Effector memory CD4-positive, alpha-beta T cell (primary cell): ENCODE measurements at places on chromosomes 12 and 14.

- DNase-seq: peak; percentile 2
Observed at GRCh38 chr12:5022465-5023061, 21.1 kb upstream of the KCNA5 start.

- DNase-seq: no peak
Observed at GRCh38 chr12:123055281-123055766, 74.8 kb downstream of the ARL6IP4 start.

- DNase-seq: no peak
Observed at GRCh38 chr14:64681796-64682710, 22.2 kb upstream of the PLEKHG3 start.

GRCh38 chr14:98167705-98168104, 1104.3 kb downstream of the BCL11B start:
- no peak for DNase-seq

- DNase-seq: no peak
Observed at GRCh38 chr14:99698642-99699041, 14.5 kb downstream of the CYP46A1 start.

DNA sequence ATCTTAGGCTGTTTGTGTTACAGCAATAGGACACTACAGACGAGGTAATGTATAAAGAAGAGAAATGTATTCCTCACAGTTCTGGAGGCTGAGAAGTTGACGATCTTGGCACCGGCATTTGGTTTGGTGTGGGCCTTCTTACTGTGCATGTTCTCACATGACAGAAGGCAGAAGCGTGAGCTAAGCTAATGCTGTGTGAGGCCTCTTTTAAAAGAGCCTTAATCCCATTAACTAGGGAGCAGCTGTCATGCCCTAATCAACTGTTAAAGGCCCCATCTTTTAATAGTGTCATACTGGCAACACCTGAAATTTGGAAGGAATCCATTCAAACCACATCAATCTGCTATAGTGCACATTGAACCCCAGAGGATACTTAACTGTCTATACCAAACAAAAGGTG, 992.9 kb downstream of the GALC start:
- no peak for DNase-seq

DNA sequence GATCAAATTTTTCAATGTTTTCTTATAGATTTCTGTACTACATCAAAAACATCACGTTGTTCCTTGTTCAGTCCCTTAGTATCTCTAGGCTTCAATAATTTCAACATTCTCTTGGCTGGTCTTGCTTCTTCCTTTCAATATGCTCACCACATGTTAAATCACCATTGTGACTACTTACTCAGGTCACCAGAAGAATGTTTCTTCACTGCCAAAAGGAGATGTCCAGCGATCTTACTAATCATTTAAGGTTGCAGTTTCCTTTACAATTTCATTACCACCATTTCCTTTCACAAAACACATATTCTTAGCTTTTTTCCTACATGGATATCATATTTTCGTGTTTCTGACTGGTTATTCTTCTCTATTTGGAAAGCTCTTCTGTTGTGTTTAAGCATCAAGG, 363.8 kb downstream of the NAV3 start:
- no peak for DNase-seq

DNA sequence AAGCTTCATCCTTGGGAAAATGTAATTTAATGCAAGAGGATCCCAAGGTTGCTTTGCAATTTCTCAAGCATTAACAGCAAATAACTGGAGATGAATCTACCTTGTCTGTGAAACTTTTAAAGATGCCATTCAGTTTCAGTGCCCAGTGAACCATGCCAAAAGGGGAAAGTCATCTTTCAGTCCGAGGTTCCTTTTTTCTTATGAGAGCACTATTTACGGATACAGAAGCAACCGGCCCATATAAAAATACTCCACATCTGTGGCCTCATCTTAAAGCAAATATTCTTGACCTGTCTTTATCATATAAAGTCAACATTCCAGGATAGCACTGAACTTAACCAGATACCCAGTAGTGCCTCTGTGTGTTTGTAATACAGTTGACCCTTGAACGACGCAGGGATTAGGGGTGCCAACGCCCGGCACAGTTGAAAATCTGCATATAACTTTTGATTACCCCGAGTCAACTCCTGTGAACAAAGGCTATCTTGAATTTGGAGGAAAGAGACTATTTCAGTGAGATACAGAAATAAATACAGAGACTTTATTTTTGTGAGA, 209.4 kb downstream of the PCNX1 start:
- no peak for DNase-seq

DNA sequence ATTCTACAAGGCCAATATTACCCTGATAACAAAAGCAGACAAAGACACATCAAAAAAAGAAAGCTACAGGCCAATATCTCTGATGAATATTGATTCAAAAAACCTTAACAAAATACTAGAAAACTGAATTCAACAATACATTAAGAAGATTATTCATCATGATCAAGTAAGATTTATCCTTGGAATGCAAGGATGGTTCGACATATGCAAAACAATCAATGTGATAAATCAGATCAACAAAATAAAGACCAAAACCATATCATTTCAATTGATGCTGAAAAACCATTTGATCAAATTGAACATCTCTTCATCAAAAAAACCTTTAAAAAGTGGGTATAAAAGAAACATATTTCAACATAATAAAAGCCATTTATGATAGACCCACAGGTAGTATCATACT, 117.3 kb downstream of the CPNE8 start:
- no peak for DNase-seq

DNA sequence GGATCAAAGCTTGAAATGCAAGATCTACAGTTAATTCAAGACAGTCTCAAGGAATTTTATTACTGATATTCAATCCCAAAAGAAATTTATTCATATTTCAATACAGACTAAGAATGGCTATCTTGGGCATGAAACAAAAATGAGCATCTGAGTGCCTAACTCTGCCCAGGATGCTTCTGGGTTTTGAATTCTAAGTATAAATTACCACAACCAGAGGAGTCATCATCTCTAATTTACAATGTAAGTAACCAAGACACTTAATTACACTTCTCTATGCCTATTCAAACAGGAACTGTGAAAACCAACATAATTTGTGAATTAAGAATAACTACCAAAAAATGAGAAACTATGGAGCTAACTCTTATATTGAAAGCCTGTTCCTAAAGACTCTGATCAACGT, 14.1 kb downstream of the OSBPL8 start:
- DNase-seq: no peak

GRCh38 chr12:116490471-116490870, 68.7 kb upstream of the MAP1LC3B2 start:
- DNase-seq: no peak

DNA sequence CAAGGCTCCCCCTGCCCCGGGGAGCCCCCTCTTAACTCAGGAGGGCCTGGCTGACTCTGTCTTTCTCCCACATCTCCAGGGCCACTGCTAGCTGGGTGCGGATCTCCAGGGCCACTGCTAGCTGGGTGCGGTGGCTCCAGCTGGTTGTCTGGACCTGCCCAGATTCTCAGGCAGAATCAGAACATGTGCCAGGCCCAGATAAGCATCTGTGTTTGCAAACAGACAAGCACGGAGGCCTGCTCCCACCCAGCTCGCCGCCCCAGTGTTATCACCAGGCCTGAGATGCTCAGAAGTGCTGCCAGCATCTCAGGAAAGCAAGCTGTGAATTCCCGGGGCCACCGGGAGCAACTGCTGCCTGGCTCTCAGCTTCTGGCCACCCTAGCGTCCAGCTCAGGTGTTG, 98.4 kb upstream of the FZD10 start:
- DNase-seq: no peak

- no peak for DNase-seq
Observed at GRCh38 chr12:7109572-7109920, 532 bp upstream of the C1RL start.

GRCh38 chr14:23128969-23129758, 10.1 kb upstream of the CEBPE start:
- DNase-seq: no peak

- DNase-seq: no peak
Observed at GRCh38 chr14:95507701-95508103, 8.7 kb downstream of the SYNE3 start.

DNA sequence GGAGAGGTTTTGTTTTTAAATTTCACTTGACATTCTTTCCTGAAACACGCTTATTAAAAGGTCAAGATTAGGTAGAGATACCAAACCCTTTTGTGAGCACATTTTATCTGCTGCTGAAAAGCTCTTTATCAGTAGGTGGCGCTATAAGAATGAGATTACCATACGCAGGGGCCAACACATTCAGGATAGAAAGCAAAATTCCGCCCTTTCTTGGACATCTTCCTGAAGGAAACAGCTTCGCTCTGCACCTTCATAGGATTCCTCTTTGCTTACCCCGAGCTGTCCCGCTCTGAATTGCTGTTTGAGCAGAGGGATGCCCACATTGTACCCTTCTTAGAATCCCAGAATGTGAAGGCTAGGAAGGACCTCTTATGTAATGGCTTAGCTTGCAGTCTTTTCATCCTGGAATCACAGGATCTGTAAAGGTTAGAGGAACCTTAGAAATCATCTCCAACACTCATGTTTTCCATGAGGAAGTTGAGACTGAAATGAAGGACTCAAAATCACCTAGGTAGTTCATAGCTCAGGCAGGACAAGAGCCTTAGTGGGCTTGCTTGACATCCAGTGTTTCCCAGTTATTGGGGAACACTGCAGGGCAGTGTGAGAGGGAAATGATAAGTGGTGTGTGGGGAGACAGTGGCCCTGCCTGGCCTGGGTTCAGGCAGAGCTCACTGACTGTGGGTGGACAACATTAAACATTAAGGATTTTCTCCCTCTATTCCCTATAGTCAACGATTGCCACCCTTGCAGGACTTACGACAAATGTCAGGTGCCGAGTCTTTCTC, 38.7 kb upstream of the CRY1 start:
- peak; percentile 1 for DNase-seq

GRCh38 chr14:45680531-45680930, 427.5 kb upstream of the MIS18BP1 start:
- no peak for DNase-seq

DNA sequence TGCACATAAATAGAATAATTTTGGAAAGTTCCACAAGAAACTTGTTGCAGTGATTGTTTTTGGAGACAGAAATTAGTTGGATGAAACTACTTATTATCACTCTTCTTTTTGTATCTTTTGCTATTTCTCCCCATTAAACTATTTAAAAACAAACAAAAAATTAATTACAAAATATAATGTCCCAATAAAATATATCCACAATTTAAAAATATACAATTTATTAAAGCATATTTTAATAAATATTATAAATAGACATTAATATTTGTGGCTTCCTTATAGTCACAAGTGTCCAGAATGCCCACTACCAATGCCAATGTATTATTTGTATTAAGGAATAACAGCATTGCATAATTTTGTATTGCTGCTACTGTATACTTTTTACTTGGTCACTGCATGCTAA, 52.5 kb upstream of the GCH1 start:
- DNase-seq: no peak

- DNase-seq: no peak
Observed at GRCh38 chr12:573232-573631, 90.0 kb downstream of the NINJ2 start.

- no peak for DNase-seq
Observed at GRCh38 chr14:23365036-23365731, at the start of gene EFS. EFS (minus strand) TSS chr14:23365172; CDS start chr14:23365025, 147 bp downstream.

DNA sequence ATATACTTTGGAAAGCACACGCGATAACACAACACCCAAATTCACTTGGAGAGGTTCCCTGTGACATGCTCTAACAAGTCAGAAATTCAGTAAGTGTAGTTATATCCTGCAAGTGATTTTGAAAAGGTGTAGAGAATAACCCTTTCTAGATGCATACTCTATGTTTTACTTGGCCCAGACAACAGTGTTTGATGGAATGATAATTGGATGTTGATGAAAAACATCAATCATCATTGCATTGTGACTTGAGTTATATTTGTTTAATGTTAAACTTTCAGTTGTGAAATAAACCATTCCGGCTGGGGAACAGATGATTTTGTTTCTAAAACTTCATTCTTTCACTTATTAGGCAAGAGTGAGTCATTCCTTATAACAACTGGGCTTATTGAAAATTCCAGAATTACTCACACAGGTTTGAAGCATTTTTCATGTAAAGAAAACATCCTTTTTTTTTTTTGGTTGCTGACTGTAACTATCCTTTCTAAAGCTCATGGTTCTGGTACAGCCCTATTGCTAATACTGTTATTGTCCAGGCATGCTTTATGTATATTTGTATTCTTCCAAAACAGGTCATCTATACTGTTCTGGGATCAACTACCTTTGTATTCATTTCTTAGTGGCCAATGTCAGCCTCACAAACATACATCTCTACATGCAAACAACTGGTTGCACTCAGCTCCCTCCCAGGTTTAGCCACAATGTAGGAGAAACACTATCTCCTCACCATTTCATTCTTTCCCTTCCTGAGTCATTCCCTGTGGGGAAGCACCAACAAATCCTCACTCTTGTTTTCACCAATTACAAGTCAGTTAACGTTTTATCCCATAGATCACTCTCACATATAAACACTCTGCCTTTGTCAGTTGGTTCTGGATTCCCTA, 121.2 kb upstream of the LRIG3 start:
- DNase-seq: no peak

- no peak for DNase-seq
Observed at GRCh38 chr12:112964915-112965314, 13.4 kb upstream of the OAS2 start.

- no peak for DNase-seq
Observed at GRCh38 chr12:53431187-53431586, 7.5 kb downstream of the AMHR2 start.

GRCh38 chr12:47945341-47945728, 18.1 kb upstream of the TMEM106C start:
- no peak for DNase-seq

DNA sequence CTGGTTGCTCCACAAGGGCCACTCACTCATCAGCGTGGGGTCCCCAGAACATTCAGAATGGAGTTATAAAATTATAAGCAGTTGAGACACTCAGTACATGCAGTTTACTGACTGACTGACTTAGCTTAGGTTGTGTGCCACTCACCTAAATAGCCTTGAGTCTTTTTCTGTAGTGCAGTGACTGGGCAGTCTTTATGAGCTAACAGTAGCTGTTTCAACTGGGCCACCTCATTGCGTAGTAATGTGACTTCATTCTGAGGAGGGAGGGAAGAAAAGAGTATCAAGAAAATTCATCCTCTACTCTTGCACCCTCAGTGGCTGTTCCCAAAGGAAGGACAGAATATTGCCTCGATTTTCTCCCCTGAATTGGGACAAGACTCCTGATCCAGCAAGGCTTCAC, 15.8 kb upstream of the NPFF start:
- DNase-seq: no peak

- DNase-seq: no peak
Observed at GRCh38 chr12:31002361-31002725, 71.3 kb upstream of the DDX11 start.

GRCh38 chr12:104603545-104603973, 146.8 kb downstream of the CHST11 start:
- no peak for DNase-seq

DNA sequence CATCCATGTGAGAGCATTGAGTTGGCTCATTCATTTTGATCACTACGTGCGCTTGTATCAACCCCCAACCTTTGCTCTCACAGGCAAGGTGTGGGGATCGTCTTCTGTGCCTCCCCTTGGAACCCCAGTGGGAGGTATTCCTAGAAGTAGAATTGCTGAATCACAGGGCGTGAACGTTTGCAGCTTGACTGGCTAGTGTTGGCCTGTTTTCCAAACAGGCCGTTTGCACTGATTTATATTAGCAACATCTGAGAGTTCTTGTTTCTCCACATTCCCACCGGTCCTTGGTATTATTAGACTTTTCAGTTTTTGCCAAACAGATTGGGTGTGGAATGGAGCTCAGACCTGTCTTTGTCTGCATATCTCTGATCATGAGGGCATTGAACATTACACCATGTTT, 288.6 kb upstream of the PWP1 start:
- DNase-seq: no peak

GRCh38 chr12:513446-513845, 53.7 kb downstream of the B4GALNT3 start:
- DNase-seq: no peak
